ENCODE measurements at places on chromosomes 12 and 14. TPM values are rescaled to one million over a fixed set of nuclear protein-coding genes. Genes with fewer than 3 reads are reported as not detected.

DNA sequence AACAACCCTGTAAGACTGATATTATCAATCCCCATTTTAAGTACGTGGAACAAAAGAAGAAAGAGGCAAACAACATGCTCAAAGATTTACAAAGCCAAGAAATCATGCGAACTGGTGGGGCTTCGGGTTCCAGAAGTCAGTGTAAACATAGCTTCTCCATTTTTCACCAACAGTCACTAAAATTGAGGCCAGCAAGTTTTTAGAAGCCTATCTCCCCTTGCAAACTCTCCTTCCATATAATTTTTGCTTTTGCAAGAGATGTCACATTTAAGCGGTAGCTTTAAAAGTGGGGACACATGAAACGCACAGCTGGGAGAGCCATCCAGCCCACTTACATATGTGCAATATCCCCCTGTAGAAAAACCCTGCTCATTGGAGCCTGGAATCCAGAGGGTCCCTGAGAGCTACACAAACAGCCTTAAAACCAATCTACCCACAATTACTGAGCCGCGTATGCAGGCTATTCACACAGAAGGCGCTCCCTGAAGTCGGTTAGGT lies 797 bp downstream of the SLC11A2 start:
- DNase-seq = no peak

GRCh38 chr12:105343836-105344235 lies 13.3 kb downstream of the C12orf75 start:
- DNase-seq = no peak

DNA sequence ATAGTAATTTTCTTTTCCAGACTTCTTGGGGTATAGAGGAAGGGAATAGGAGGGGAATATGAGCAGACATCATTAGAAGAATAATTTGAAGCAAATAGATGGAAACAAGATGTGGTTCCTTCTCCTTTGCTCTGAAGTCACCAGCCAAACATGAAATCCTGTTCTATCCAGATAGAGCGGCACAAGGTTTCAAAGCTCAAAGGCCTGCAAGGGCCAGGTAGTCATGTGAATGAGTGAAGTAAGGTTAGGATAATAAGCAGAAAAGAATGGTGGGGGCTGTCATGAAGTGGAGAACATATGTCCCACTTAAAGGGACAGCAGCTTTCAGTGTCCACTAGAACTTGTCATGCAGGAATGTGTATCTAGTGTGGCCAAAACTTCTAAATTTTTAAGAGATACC lies 2.5 kb upstream of the IKZF4 start:
- DNase-seq = no peak

DNA sequence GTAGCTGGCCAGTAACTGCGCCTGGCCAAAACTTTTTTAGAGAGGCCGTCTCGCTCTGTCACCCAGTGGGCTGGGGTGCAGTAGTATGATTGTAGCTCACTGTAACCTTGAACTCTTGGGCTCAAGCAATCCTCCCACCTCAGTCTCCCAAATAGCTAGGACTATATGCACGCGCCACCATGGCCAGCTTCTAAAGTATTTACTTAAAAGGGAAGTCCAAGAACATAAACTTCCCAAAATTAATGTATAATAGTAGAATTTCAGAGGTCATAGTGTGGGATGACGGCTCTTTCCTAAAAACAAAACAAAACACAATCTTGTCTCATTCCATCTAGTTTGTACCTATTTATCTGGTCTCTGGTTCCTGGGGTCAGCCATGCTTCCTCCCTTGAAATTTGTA lies 42.2 kb upstream of the FOS start:
- DNase-seq = no peak

- DNase-seq = no peak
Observed at GRCh38 chr14:98548071-98548686, 723.8 kb downstream of the BCL11B start.

DNA sequence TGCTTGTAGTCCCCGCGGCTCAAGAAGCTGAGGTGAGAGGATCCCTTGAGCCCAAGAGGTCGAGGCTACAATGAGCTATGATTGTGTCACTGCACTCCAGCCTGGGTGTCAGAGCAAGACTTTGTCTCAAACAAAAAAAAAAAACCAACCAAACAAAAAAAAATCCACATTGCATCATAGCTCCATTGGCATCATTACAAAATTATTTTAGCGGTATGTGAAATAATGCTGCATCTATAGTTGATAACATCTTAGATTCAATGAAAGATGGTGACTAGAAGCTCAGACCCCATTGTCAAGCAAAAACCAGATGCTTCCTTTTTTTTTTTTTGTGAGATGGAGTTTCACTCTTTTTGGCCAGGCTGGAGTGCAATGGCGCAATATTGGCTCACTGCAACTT lies 14.8 kb upstream of the PTHLH start:
- DNase-seq = no peak

DNA sequence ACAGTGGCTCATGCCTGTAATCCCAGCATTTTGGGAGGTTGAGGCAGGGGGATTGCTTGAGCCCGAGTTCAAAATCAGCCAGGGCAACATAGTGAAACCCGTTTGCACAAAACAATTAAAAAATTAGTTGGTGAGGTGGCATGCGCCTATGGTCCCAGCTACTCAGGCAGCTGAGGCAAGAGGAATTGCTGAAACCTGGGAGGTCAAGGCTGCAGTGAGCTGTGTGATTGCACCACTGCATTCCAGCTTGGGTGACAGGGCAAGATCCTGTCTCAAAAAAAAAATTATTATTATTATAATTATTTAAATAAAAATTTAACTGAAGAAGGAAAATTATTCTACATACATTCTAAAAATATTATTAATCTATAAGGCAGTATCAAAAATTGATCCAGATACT lies 164.1 kb downstream of the ITPR2 start:
- DNase-seq = no peak

GRCh38 chr14:55893705-55894104 lies 224.5 kb upstream of the PELI2 start:
- no peak for DNase-seq

- no peak for DNase-seq
Observed at GRCh38 chr14:67944605-67945004, 125.0 kb downstream of the RAD51B start.

- DNase-seq = no peak
Observed at GRCh38 chr12:45017916-45018315, 33.0 kb downstream of the DBX2 start.

- DNase-seq = no peak
Observed at GRCh38 chr12:2051700-2052621, 826 bp upstream of the CACNA1C start.

DNA sequence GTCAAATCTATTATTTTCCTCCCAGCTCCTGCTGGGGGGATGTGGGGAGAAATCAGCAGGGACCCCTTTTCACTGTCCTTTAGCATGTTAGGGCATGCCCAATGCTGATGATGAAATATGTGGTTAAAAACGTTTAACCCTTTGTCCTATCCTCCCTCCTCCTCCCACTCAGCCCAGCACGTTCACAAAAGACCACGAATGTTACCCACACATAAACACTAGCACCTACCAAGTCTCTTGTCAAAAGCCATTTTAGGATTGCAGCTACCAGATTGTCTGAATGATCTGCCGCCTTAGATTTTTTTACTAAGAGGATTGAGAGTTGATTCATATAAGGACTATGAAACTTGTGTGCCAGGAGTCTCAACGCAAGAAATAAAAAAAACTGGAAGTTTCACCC lies 70.4 kb downstream of the TBK1 start:
- no peak for DNase-seq

DNA sequence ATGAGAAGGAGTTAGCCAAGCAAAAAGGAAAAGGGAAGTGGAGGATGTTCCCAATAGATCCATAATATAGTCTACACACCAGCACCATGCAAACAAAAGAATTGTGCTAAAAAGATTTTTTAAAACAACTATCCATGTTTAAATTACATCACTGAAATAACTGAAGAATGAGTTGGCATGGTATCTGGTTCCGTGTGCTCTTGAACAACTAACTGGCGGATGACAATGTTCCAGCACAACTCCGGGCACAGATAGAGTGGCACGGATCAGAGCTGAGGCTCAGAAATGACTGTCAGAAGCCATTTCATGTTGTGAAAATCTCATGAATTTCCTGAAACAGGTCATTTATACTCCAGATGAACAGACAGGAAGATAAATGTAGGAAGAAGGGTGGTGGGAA lies 153.1 kb downstream of the HMGA2 start:
- DNase-seq = no peak

- DNase-seq = no peak
Observed at GRCh38 chr12:108819920-108820706, 37.3 kb downstream of the SSH1 start.

NAB2 gene
- 4.8 TPM for total RNA-seq

OASL gene
- 0.15 TPM for total RNA-seq

RERG gene
- total RNA-seq = 4.3 TPM

LRRIQ1 gene
- total RNA-seq = not detected

ADCY6 gene
- total RNA-seq = 13.6 TPM

POU6F1 gene
- 11.1 TPM for total RNA-seq
